ENCODE measurements at places on chromosomes 12 and 14. TPM values are rescaled to one million over a fixed set of nuclear protein-coding genes. Genes with fewer than 3 reads are reported as not detected.

The CLEC9A gene
- total RNA-seq: not detected

The STAC3 gene
- total RNA-seq: 2.6 TPM

The IAPP gene
- total RNA-seq: not detected

The PRKD1 gene
- total RNA-seq: not detected

DNA sequence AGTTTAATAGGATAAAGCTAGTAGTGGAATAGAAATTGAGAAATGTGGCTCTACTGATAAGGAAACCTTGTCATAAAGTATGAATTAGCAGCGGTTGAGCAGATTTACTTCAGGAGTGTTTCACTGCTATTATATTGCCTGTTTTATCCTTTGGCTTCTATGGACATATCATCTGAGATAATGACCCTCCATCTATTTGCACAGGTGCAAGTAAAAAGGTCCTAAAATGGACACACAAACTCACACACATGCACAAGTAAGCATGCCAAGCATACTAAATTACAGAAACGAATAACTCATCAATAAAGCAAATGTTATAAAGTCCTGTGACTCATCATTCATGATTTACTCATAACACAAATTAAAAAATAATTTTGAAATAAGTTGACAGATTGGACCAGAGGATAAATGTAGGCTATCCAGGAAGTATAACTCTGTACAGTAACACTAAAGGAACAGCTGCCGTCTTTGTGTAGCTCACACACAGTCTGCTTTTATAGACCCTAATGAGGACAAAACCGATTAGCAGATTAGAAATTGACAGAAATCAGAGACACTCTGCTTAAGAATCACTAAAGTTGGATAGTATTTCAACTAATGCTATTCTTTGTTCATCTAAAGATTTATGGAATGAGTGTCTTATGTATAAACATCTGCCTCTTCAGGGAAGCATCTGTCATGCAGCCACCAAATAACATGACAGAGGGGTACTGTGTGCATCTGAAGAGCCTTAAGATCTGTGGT is 73.9 kb downstream of the SYT1 start:
- no peaks in the 10 kb centered on the region for H3K27me3 ChIP-seq
- DNase-seq: no peak
- no peaks in the 10 kb centered on the region for H3K4me1 ChIP-seq

GRCh38 chr14:99132821-99133635 is 139.0 kb downstream of the BCL11B start:
- H3K36me3 ChIP-seq: peaks cover 3% of the 10 kb centered on the region
- no peak overlapping the region for H3K27ac ChIP-seq
- H3K4me1 ChIP-seq: peaks cover 15% of the 10 kb centered on the region
